Ascending aorta (tissue), 2 donors: ENCODE measurements at places on chromosomes 1 and 21.

GRCh38 chr1:153613406-153613805 lies 469 bp upstream of the S100A16 start:
- peak overlapping the region; percentile 53 for H3K4me3 ChIP-seq
- peak overlapping the region; percentile 90 for H3K27ac ChIP-seq
- peaks cover 38% of the 10 kb centered on the region for H3K4me1 ChIP-seq
- DNase-seq = no peak

DNA sequence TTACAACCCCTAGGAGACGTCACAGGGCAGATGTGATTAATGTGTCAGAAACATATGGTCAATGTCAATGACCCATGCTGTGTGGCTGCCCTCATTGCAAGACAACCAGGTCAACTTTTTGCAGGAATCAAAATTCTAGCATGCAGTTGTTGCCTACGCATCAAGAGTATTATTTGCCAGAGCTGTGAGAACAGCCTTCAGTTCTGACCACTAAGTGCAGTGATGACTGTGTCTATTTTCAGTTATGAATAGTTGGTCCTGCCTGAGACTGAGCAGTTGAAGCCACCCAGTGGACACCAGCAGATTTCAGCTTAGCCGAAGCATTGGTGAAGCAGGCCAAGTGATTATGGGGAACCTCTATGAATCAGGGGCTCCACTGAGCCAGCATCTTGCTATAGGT lies 47.3 kb downstream of the LYPLAL1 start:
- peaks cover 4% of the 10 kb centered on the region for H3K4me1 ChIP-seq
- H3K27me3 ChIP-seq = no peaks in the 10 kb centered on the region
- H3K27ac ChIP-seq = no peak overlapping the region
- H3K36me3 ChIP-seq = peaks cover 8% of the 10 kb centered on the region

DNA sequence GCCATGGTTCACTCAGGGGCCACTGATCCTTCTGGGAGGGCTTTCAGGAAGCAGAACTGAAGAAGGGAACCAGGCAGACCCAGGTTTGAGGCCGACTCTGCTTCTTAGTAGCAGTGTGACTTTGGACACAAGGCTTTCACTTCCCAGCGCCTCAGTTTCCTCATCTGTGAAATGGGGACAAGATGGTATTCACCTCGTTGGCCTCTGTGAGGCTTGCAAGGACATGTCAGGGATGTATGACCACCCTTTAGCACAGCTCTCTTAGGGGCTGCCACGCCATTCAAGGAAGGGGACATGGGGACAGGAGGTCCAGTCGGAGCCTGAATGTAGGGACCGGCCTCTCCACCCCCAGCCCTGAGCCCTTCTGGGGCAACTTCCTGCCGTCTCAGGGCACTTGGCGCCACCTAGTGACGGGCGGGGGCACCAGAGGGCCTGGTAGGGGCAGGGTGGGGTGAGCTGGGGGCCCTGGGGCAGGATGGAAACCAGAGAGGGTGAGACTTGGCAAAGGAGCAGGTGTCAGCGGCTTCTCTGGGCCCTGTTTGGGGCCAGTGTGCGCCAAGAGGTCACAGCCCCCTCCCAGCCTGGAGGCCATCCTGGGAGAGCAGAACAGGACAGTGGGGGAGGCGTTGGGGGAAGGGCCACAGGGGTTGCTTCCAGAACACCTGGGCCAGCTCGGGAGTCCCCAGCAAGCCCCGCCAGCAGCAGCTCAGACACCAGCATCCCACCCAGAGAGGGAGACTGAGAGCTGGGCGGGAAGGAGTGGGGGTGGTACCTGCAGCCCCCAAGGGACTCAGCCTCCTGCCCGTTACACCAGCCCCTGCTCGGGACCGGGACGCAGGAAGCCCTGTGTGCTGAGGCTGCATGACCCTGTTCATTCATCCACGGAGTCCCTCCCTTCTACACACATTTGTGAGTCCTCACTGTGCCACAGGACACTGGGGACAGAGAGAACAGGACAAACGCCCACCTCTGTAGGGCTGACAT lies 102.5 kb upstream of the TARDBP start:
- no peaks in the 10 kb centered on the region for H3K36me3 ChIP-seq
- H3K27ac ChIP-seq = no peak overlapping the region
- no peaks in the 10 kb centered on the region for H3K27me3 ChIP-seq
- no peak overlapping the region for H3K4me3 ChIP-seq
- DNase-seq = no peak
- no peaks in the 10 kb centered on the region for H3K4me1 ChIP-seq

- no peaks in the 10 kb centered on the region for H3K36me3 ChIP-seq
- no peaks in the 10 kb centered on the region for H3K4me1 ChIP-seq
- DNase-seq = no peak
- no peaks in the 10 kb centered on the region for H3K27me3 ChIP-seq
- H3K4me3 ChIP-seq = no peak overlapping the region
Measured at GRCh38 chr1:71222668-71223067, 141.8 kb upstream of the ZRANB2 start.

GRCh38 chr21:46151989-46152926 lies 3.1 kb downstream of the FTCD start:
- no peaks in the 10 kb centered on the region for H3K4me1 ChIP-seq
- H3K27me3 ChIP-seq = no peaks in the 10 kb centered on the region
- H3K4me3 ChIP-seq = no peak overlapping the region
- peak; percentile 51 for DNase-seq
- no peaks in the 10 kb centered on the region for H3K36me3 ChIP-seq

DNA sequence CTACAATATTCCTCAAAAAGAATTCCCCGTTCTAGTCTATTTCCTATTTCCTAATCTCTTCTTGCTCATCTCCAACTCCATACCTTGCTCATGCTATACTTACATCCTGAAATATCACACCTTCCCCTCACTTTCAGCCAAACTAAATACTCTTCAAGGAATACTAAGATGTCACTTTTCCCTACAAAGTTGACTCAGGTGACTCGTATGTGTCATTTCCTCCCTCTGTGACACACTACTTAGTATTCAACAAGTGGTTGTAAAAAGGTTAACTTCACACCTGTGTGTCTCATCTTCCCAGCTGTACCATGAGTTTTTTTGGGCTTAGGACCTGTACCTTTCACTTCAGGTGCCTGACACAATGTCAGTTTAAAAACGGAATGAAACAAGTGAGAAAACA lies 81.9 kb upstream of the LBR start:
- no peak for DNase-seq
- peaks cover 20% of the 10 kb centered on the region for H3K36me3 ChIP-seq
- H3K27ac ChIP-seq = peak overlapping the region; percentile 80
- no peaks in the 10 kb centered on the region for H3K4me1 ChIP-seq
- H3K27me3 ChIP-seq = no peaks in the 10 kb centered on the region

DNA sequence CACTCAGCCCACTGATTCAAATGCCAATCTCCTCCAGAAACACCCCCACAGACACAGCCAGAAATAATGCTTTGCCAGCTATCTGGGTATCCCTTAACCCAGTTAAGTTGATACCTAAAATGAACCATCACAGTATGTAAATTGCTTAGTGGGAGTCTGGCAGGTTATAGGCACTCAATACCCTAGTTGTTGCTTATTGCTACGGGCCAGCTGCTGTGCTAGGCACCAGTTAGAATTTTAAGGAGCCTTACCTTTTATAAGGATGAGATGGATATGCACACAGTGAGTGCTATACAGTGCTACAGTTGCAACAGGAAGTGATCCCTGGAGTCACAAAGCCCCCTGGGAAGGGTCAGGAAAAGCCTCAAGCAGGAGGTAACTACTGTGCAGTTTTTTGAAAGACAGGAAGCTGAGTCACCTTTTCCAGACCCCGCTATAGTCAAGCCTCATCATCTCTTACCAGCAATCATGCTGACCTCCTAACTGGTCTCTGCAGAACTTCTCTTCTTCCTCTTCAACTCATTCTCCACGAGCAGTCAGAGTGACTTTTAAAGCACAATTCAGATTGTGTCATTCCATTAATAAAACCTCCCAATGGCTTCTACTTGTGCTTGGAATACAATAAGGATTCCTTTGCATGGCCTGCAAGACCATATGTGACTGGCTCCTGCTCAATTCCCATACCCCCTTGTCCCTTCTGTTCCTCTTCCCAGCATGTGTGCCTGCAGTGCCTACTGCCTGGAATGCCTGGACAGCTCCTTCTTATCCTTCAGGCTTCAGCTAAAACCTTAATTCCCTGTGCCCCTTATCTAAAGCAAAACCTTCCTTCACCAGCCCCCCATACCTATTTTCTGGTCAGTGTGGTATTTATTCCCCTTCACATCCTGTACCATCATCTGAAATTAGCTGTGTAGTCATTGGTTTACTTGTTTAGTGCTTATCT lies 10.4 kb upstream of the TLR5 start:
- H3K27ac ChIP-seq = no peak overlapping the region
- H3K4me1 ChIP-seq = no peaks in the 10 kb centered on the region
- DNase-seq = no peak
- H3K36me3 ChIP-seq = no peaks in the 10 kb centered on the region
- H3K4me3 ChIP-seq = no peak overlapping the region

GRCh38 chr1:175555266-175555665 lies 188.1 kb downstream of the TNR start:
- H3K36me3 ChIP-seq = no peaks in the 10 kb centered on the region
- no peaks in the 10 kb centered on the region for H3K4me1 ChIP-seq
- no peak overlapping the region for H3K4me3 ChIP-seq
- H3K27me3 ChIP-seq = no peaks in the 10 kb centered on the region
- H3K27ac ChIP-seq = no peak overlapping the region

- H3K4me1 ChIP-seq = no peaks in the 10 kb centered on the region
- no peak overlapping the region for H3K27ac ChIP-seq
- no peaks in the 10 kb centered on the region for H3K27me3 ChIP-seq
Measured at GRCh38 chr1:241447031-241447644, 72.4 kb downstream of the FH start.

DNA sequence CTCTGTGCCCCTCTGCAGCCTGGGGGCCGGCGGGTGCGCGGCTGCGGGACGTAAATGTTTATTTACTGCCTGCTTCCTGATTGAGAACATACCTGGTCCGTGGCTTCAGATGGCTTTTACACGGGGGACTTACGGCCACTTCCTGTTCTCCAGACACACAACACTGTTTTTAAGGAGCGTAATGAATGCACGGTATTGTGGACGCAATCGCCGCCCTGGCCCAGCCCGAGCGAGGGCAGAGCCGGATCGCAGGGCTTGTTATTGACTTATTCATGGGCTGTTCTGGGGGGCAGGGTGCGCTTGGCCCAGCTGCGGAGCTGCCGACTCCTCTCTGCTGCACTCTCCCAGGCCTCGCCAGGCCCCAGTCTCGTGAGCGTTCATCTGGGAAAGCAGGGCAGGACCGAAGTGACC lies 52.8 kb upstream of the ACTRT2 start:
- H3K36me3 ChIP-seq = no peaks in the 10 kb centered on the region
- H3K27ac ChIP-seq = no peak overlapping the region
- no peaks in the 10 kb centered on the region for H3K27me3 ChIP-seq
- peak; percentile 62 for DNase-seq
- H3K4me1 ChIP-seq = peaks cover 2% of the 10 kb centered on the region

DNA sequence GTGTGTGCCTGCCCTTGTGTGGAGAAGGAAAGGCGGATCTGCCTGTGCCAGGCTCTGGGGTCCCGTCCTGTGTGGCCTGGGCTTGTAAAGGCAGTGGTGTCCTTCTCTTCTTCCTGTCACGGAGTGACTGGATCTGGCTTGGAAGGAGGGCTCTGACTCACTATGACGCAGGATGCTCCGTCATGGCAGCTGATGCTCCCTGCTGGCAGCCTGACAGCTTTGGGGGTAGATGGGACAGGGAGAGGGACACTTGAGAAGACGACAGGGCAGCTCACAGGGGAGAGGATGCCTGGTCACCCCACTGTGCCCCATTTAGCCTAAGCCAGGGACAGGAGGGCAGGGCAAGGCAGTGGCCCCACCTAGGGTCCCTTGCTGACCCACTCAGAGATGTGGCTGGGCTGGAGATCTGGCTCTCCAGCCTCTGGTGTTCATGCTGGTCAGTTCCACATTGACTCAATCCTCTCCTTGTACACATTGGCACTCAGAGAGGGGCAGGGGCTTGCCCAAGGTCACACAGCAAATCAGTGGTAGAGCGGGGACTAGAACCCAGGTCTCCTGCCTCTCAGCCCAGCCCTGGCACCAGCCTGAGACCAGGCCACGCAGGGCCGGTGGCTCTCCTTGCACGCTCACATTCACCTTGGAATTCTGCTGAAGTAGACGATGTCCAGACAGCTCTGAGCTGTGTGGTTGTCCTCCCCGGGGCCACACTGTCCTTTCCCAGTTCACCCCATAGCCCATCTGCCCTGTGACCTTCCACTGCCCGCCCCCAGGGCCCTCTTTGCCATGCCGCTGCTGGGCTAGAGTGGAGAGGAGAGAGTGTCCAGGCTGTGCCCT lies 2.8 kb upstream of the FAM131C start:
- no peak overlapping the region for H3K27ac ChIP-seq
- no peak for DNase-seq
- H3K27me3 ChIP-seq = no peaks in the 10 kb centered on the region
- H3K4me3 ChIP-seq = no peak overlapping the region
- H3K36me3 ChIP-seq = no peaks in the 10 kb centered on the region

GRCh38 chr1:196732526-196732925 lies 42.1 kb upstream of the CFHR3 start:
- DNase-seq = no peak
- H3K27me3 ChIP-seq = no peaks in the 10 kb centered on the region
- H3K4me1 ChIP-seq = no peaks in the 10 kb centered on the region
- no peak overlapping the region for H3K4me3 ChIP-seq

DNA sequence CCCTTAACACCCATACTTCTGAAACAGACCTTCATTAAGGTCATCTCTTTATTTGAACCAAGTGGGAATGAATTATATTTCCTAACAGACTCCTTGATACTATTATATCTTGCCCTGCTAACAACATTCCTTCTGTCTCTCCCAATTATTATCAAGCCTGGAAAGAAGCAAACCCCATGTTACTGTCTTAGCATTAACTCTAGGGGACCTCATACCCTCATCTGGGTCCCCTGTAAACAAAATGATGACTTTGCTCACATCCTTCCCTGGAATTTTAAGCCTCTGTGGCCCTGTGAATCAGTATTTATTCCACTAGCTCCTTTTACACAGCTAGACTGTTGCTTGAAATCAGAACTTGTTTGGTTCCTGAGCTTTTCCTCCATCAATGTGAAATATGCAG lies 38.3 kb upstream of the BCL10 start:
- no peaks in the 10 kb centered on the region for H3K36me3 ChIP-seq
- H3K27ac ChIP-seq = peak overlapping the region; percentile 92
- no peaks in the 10 kb centered on the region for H3K27me3 ChIP-seq
- H3K4me1 ChIP-seq = peaks cover 3% of the 10 kb centered on the region
- DNase-seq = no peak

GRCh38 chr1:23600283-23600682 lies 41.0 kb upstream of the ID3 start:
- H3K36me3 ChIP-seq = no peaks in the 10 kb centered on the region
- H3K27ac ChIP-seq = no peak overlapping the region
- no peak for DNase-seq
- no peak overlapping the region for H3K4me3 ChIP-seq
- no peaks in the 10 kb centered on the region for H3K4me1 ChIP-seq

DNA sequence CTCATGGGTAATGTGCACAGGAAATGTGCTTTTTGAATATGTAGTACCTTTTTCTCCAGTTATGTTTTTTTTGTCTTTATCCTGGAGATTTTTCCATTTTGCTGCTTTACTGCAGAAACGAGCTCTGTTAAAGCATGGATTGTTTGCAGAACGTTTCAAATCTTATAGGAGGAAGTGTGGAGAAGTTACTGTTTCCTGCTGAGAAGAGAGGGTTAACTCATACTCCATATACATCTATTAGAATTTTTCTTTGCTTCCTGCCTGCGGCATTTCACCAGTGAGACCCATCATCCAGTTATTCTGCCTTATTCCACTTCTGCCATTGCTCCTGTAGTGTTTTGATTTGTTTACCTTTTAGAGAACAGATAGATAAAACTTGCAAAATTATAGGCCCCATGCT lies 2.0 kb downstream of the RPRD2 start:
- no peaks in the 10 kb centered on the region for H3K36me3 ChIP-seq
- H3K27me3 ChIP-seq = no peaks in the 10 kb centered on the region
- peak overlapping the region; percentile 80 for H3K4me3 ChIP-seq
- peak overlapping the region; percentile 94 for H3K27ac ChIP-seq
- H3K4me1 ChIP-seq = no peaks in the 10 kb centered on the region
